ENCODE measurements at places on chromosomes 7 and 10.

DNA sequence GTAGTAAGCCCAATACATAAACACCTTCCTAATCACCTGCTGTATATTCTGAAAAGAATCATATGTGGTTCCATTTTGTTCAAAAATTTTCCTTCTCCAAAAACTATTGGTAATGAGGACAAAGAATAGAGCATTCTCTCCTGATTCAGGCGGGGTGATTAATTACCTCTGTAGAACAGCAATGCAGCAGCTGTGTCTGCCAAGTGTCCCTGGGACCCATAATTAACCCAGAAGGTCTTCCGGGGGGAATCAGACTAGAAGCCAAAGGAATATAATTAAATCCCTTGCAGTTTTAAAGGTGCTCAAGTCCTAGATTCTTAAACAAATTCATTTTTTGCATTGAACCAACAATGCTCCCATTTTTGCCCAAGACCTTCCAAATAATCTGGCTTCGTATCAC lies 60.3 kb upstream of the ABLIM1 start:
- DNase-seq, result no peak

GRCh38 chr7:499853-500485 lies 19.7 kb downstream of the PDGFA start:
- DNase-seq, result no peak

DNA sequence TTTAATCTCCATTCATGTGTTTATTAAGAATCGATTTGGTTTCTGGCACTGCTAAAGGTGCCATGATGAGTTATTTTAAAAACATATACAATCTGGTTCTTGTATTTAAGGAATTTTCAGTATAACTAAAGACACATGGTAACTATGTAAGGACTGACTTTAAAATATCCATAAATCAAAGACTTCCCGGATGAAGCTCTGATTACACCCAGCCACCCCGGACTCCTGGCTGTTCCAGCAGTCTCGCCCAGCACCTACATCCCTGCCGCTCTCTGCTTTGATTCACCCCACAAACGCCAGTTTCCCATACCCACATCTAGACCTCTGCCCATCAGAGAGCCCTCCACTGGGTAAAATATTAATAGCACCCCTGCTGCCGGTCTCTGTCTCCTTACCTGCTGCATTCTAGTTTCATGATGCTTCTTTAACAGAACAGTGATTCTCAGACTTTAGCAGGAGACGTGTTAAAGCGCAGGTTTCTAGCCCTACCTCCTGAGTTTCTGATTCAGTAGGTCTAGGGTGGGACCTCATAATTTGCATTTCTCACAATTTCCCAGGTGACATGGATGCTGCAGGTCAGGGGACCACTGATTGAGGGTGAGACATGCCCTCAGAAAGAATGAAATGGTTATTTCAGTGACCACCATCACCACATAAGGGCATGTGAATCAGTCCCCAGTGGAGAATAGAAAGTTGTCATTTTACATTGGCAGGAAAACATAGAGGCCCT lies 185.7 kb downstream of the KIAA1217 start:
- DNase-seq, result no peak

GRCh38 chr7:87774690-87775089 lies 101.5 kb downstream of the SLC25A40 start:
- no peak for DNase-seq

GRCh38 chr7:111992601-111993000 lies 213.6 kb downstream of the DOCK4 start:
- DNase-seq, result no peak

- DNase-seq, result no peak
Observed at GRCh38 chr10:60870803-60871202, 73.2 kb downstream of the RHOBTB1 start.

GRCh38 chr10:125041856-125042506 lies 100.1 kb downstream of the ZRANB1 start:
- no peak for DNase-seq

GRCh38 chr10:34908481-34908880 lies 93.4 kb upstream of the PARD3 start:
- no peak for DNase-seq

- DNase-seq, result no peak
Observed at GRCh38 chr7:31487071-31487470, 26.8 kb upstream of the ITPRID1 start.

- DNase-seq, result no peak
Observed at GRCh38 chr10:132415255-132415654, 18.3 kb downstream of the PWWP2B start.

DNA sequence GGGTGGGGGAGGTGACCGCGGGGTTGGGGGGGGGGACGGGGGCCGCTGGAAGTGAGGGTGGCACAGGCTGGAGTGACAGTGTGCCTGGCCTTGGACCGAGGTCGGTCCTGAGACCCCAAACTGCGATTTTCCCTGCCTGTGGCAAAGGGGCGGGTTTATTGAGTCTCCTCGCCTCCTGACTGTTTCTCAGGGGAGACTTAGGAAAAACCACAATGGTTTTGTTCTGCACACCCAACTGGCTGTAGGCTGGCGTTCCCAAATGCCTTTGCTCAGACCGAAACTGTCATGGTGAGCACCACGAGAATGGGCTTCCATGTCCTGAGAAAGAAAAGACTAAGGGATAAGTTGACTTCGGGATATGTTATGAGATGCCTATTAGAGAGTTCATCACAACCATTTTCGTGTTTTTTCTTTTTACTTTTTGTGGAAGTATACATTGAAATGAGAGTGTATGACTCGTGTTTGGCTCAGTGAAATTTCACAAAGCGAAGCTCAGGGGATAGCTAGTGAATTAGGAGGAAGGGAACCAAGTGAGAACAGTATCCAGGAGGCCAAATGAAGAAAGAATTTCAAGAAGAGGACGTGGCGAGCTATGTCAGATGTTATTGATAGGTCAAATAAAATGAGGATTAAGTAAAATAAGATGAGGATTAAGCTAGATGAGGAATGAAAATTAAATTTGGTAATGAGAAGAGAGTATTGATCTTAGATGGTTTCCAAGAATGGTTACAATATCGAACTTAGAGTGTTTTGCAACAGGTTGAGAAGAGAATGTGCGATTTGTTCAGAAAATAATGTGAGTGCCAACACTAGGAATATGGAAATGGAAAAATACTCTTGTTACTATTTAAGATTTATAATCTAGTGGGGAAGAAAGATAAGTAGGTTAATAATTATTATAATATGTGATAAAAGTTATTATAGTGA lies 918 bp downstream of the NET1 start:
- no peak for DNase-seq

GRCh38 chr10:61151059-61151458 lies 207.1 kb upstream of the RHOBTB1 start:
- DNase-seq, result no peak

- no peak for DNase-seq
Observed at GRCh38 chr7:112214883-112215282, 8.4 kb downstream of the ZNF277 start.

DNA sequence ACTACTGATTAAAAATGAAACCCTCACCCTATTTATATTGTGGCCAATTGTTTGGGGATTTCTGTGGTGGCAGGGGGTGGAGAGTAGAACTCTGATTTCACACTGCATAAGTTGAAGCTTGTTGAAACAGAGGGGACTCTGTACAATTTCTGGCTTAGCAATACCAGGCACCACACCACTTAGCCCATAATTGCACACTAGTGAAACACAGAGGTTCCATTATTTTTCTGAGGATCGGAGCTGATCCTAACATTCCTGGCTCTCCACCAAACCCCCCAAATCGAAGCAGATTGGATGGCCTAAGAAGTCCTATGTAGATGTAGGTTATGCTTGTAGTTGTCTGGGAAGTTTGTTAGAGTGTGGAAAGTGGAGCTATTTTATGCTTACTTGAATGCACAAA lies 47.0 kb downstream of the PTN start:
- no peak for DNase-seq

- DNase-seq, result no peak
Observed at GRCh38 chr10:88546497-88546896, 36.6 kb downstream of the RNLS start.

DNA sequence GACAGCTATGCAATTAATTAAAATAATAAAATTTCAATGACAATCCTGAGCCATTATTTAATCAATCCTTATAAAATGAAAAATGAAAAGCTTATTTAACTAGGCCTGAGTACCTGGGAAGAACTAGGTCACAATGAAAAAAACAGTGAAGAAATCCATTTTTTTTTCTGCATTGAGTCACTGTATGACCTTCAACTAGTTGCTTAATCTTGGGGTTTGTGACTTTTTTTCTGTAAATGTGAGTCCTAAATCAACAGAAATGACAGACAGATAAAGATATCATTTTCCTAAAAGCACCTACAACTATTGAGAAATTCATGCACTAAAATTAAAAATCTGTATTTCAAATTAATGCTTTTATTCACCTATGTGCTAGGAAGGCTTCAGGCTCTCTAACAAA lies 96.8 kb downstream of the TMEM26 start:
- no peak for DNase-seq

- DNase-seq, result no peak
Observed at GRCh38 chr10:58642283-58642682, 129.6 kb downstream of the BICC1 start.

- DNase-seq, result no peak
Observed at GRCh38 chr7:149552799-149553198, 55.2 kb upstream of the ZNF746 start.

GRCh38 chr10:104895541-104895940 lies 254.5 kb downstream of the SORCS3 start:
- DNase-seq, result no peak

All from pancreas (tissue), 10 donors.